ENCODE measurements at places on chromosomes 3 and 15.

DNA sequence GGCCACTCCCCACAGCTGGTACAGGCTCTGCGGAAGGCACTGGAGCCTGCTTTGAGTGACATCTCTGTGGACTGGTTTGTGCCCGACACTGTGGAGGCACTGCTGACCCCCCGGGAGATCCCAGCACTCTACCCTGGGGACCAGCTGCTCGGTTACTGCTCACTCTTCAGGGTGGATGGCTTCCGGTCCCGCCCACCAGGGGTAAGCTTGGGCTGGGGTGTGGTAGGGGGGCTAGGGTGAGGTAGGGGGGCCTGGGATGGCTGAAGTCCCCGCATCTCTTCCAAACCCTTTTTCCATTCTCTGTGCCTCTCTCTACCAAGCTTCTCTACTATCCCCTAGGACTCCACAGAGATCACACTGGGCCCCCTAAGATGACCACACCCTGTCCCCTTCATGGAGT is 7.8 kb downstream of the VWA5B2 start:
- DNase-seq = no peak

GRCh38 chr3:84440291-84440690 is 518.5 kb upstream of the CADM2 start:
- DNase-seq = no peak

- DNase-seq = no peak
These were observed 286.7 kb downstream of the SHOX2 start for GRCh38 chr3:157819270-157820156.

- no peak for DNase-seq
These were observed 1.8 kb downstream of the RBMS3 start for GRCh38 chr3:29282427-29283230.

DNA sequence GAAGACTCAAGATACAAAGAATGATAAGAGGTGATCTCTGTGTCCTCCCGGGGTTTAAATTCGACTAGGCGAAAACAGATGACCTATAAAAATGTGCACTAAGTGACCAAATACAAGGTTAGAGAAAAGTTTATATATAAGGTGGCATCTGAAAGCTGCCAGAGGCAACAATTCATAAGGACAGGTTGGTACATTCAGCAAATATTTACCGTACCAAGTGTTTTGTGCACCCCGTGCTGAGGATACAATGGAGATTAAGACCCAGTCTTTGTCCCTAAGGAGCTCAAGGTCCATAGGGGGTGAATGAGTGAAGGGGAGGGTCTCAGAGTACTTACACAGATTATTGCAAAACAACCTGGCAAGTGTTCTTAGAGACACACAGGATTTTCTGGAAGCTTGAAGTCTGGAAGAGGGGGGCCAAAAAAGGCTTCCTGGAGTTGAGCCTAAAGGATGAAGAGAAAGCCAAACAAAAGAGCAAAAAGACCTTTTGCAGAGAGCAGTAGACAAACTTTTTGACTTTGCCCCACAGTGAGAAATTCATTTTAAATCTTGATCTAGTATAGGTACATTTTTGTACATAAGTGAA is 71.4 kb upstream of the LRIG1 start:
- DNase-seq = no peak

GRCh38 chr3:23600167-23600871 is 205.4 kb upstream of the UBE2E1 start:
- no peak for DNase-seq

DNA sequence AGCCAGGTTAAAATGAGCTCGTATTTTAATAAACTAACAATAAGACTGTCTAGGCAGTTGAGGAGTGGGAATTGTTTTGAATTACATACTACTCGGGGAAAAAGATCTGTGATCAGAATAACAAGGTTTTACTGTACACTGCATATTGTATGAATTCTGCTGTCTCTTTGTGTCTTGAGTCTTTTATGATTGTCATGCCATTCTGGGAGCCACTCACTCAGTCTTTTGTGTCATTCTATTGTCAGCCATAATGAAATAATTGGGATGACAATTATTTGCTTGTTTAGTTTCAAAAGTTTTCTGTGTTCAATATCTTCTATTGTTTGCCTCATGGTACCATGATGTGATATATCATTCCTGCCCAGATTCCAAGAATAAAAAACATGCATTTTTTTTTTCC is 339.6 kb upstream of the TBL1XR1 start:
- DNase-seq = no peak

- DNase-seq = no peak
These were observed 73.6 kb downstream of the SPSB4 start for GRCh38 chr3:141124715-141125114.

GRCh38 chr3:188842639-188843038 is 329.1 kb upstream of the TPRG1 start:
- no peak for DNase-seq

DNA sequence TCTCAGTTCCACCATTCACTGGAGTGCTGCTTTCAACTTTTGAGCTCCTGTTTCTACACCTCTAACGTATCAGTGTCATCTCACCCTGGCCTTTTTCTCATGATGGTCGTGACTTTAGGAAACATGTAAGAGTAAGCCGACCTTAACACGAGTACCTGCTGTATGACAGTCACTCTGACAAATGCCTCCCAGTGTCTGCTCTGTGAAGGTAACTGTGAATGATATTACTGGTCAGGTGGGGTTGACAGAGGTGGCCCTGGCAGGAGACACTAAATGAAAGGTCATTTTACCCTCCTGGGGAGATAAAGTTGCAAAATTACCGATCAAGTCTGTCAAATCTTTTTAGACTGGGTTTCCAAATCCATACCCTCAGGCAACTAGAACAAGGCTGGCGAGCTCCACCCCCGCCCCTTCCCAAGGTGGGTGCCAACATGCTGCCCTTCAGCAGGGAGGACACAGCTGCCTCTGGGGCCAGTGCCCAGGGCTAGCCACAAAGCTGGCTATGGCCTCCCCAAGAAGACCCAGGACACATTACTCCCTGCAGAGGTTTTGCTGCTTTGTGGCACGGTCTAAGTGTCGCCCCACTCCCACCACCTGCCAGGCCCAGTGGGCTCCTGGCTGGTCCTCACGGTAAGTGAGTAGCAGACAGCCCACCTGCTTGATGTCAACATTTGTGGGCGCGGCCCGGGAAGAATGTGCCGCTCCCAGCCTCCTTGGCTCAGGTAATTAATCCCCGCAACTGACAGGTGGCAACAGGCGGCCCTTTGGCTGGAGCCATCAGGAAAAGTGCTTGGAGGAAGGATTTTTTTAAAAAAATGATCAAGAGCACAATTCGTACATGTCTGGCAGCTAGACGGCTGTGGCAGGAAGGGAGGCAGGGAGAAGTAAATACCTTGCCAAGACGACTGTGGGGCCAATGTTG is 211.8 kb downstream of the TP63 start:
- no peak for DNase-seq

DNA sequence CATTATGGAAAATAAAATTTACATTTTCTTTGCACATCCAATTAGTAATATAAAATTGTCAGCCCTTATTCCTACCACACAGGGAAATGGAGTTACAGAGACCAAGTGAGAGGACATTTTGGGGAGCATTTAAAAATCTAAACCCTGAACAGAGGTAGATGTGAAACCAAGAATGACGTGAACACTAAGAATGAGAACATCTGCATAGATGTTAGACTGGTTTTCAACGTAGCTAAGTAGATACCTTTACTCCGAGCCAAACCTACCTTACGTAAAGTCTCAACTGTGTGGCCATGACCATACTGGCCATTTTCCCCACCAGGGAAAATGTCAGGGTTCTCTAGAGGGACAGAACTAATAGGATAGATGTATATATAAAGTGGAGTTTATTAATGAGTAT is 51.4 kb upstream of the THBS1 start:
- no peak for DNase-seq

DNA sequence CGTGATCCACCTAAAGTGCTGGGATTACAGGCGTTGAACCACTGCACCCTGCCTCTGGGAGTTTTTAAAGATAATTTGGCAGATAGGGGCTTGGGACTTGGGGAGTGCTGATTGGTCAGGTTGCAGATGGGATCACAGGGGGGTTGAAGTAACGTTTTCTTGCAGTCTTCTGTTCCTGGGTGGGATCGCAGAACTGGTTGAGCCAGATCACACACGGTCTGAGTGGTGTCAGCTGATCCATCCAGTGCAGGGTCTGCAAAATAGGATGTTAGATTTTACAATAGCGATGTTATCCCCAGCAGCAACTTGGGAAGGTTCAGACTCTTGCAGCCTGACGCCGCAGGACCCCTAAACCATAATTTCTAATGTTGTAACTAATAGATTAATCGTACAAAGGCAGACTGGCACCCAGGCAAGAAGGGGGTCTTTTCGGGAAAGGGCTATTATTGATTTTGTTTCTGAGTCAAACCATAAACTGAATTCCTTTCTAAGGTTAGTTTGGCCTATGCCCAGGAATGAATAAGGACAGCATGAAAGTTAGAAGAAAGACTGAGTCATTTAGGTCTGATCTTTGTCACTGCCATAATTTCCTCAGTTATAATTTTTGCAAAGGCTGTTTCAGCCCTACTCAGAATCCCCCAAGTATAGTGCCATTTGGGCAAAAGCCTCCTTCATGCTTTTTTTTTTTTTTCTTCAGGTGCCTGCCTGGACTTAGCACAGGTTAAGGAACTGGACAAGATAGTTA is 1.5 kb upstream of the CA12 start:
- no peak for DNase-seq

- no peak for DNase-seq
These were observed 41.0 kb upstream of the TBC1D5 start for GRCh38 chr3:17783426-17783825.

DNA sequence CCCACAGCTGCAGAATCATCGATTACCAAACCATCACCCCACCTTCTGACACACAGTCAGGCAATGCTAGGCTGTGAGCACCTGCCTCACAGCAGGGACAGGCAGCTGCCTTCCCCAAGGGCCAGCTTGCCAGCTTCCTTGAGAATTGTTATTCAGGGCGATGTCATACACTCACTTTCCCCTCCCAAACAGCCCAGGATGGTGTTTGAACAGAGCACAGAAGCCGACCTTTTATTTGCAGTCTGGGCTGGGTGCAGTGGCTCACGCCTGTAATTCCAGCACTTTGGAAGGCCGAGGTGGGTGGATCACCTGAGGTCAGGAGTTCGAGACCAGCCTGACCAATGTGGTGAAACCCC is 84.5 kb upstream of the HERC1 start:
- no peak for DNase-seq

DNA sequence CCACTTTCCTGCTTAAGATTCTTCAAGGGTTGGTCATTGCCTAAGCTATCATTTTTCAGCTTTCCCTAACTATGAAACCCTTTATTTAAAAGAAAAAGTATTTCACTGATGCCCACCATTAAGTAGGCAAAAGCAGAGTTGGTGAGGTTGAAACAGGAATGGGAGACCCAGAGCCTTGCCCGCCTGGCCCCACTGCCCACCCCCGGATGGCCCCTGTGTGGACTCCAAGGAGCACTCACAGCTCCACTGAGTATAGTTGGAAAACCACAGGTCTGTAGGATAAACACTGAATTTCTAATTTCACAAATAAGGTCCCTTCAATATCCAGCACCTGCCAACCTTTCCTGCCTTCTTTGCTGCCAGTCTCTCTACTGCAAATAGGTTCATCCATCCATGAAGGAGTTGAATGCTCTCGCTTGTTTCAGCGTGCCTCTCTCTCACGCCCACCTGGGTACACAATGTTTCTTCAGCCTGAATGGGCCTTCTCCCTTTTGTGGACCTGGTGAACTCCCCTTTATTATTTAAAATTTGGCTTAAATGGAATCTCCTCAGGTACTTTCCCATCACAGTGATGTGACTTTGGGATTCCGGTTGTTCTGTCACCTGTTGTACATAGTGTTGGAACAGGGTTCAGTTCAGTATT is 8.7 kb upstream of the ACAP2 start:
- DNase-seq = no peak

- DNase-seq = peak; percentile 51
These were observed 222.5 kb downstream of the SHQ1 start for GRCh38 chr3:72625602-72626337.

All from activated CD4-positive, alpha-beta T cell treated with anti-CD3 and anti-CD28 coated beads for 48 hours (primary cell).